ENCODE measurements at places on chromosomes 3 and 15.

- no peak for DNase-seq
Observed at GRCh38 chr15:94053626-94054025, 177.7 kb upstream of the MCTP2 start.

GRCh38 chr3:171542976-171543375, 82.8 kb upstream of the TNIK start:
- no peak for DNase-seq

- peak; percentile 71 for DNase-seq
Observed at GRCh38 chr3:150721285-150722130, 17.8 kb upstream of the ERICH6 start.

GRCh38 chr15:33960549-33960935, 7.8 kb upstream of the CHRM5 start:
- no peak for DNase-seq

DNA sequence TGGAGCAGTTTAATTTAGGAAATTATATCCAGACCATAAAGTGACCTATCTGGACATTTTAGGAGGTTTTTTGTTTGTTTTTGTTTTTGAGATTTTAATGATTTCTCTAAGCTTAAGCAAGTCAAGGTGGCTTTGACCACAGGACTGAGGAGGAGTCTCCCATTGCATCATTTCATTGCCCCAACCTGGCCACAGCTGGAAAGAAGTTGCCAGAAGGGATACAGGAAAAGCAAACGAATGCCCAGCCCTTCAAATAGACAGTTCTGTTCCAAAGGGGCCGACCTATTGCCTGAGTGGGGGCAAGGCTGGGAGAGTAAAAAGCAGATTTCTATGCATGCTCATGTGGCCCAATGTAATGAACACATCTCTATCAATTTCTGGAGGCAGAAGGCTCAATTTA, 12.0 kb upstream of the ONECUT1 start:
- no peak for DNase-seq

DNA sequence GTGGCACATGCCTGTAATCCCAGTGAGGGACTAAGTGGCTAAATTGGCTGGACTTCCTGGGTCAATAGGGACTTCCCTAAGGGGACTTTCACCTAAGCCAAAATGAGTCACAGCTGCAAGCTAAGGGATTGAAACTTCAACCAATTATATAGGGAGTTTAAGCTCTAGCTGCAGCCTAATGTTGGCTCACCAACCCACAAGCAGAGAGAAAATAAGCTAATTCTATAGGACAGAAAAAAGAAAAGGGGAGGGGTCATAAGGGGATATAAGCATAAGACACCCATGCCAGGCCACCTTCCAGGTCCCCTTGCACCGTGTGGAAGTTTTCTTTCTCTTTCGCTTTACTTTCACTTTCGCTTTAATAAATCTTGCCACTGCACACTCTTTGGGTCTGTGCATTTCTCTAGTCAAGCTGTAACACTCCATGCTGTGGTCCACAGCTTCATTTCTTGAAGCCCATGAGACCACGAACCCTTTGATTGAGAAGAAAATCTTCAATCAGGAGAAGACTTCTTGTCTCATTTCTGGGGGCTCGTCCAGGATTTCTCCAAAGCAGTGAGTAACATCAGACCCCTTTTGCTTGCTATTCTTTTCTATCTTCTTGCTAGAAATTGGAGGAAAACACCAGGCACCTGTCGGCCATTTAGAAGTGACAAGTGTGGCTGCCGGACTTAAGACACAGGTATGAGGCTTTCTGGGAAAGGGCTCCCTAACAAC, 192.3 kb downstream of the IGSF11 start:
- DNase-seq, result no peak

DNA sequence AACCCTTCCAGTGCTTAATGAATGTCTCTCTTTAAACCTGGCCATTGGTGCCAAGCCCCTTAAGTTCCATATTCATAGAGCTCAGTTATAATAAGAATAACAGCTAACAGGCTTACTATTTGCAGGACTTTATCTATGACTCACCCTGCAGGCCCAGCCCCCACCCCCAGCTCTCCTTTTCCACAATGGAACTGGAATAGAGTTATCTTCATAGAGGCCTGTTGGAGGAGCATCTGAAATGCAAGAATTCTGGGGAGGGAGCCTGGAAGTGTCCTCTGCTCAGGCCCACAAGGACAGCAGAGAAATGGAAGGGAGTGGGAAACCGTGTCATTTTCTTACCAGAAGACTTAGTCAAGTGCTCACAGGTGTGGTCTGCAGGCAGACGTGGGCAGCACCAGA, 52.8 kb downstream of the SEMA5B start:
- no peak for DNase-seq

GRCh38 chr3:187040516-187041361, 98.6 kb downstream of the RPL39L start:
- DNase-seq, result no peak

GRCh38 chr15:53841651-53842050, 82.2 kb upstream of the WDR72 start:
- DNase-seq, result no peak

DNA sequence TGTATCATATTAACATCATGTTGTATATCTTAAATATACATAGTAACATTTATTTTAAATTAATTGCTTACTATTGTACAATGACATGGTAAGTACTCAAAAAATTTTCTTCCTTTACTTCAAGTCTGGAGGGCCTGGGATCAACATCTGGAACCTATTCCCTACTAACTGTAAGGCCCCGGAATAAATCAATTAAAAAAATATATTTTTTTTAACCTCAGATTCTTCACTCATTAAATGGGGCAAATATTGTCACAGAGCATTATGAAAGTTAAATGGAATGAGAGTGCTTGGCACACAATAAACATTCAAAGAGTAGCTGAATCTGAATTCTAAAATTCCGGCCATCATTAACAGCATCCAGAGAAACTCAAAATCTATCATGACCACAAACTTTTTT, 16.5 kb downstream of the GSK3B start:
- DNase-seq, result no peak

GRCh38 chr3:58490860-58491501, 915 bp upstream of the KCTD6 start:
- DNase-seq, result no peak

GRCh38 chr15:23890218-23890617, 203.1 kb upstream of the NDN start:
- no peak for DNase-seq

DNA sequence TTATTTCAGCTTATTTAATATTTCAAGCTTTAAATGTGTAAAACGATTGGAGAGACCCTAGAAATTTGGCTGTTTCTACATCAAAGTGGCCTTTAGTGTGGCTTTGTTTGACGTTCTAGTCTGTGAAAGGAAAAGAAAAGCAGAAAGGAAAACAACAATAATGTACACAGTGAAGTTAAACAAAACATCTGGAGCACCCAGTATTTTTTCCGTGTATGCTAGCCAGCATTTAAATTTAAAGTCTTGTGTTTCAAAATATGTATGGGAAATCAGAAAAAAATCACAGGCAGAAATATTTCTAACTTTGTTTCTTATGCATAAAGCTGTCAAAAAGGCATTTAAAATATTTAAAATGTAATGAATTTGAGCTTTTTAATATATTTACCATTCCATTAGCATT, 218.1 kb downstream of the NAALADL2 start:
- DNase-seq, result no peak

DNA sequence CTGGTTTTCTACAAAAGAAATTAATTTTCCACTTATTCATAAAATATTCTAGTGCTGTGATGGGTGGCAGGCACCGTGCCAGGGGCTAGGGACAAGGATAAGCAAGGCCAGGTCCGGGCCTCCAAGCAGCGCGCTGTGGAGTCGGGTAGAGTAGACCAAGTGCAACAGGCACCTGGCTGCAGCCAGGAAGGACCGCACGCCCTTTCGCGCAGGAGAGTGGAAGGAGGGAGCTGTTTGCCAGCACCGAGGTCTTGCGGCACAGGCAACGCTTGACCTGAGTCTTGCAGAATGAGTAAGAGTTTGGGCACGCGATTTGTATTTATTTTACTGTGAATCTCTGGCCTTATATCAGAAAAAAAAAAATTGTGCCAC, at the start of gene CASR:
Gene CASR, plus strand, starts transcription at position 148 of the 372 bp plus-strand sequence. CDS start 70,522 bp downstream, outside the sequence.
- DNase-seq, result peak; percentile 45

- no peak for DNase-seq
Observed at GRCh38 chr3:111712294-111713167, 117.4 kb upstream of the ZBED2 start.

DNA sequence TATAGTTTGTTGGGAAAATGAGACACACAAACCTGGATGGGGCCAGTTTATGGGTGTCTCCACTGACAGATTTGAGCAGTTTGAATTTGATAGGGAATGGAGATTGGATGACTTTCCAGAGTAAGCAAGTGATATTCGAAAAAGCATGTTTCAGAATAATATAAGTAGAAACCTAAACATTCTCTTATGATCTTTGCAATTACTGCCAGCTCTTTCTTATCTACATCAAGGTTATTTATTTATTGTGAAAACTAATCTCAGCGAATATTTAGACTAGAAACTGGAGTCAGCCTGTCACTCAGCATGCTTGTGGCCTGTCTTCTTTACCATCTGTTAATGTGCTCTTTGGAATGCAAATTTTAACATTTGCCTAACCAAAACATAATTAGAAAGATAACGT, 57.8 kb upstream of the SPPL2A start:
- no peak for DNase-seq
